ENCODE measurements at places on chromosomes 4 and X.

DNA sequence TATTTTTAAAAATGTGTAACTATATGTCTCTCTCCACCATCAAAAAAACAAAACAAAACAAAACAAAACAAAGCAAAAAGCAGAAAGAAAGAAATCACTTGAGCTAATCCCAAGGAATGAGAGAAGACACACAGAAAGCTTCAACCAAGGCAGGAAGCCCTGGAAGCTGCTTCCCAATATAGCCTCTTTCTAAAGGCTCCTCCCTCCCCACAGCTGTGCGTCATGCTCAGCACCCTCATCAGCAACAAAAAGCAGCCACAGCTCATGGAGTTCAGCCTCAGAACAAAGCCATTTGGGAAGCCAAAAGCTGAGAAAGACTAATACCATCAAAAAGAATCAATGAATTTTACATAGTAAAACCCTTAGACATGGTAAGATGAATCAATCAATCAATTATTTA, 501.6 kb upstream of the SMIM31 start:
- no peak for DNase-seq

- DNase-seq = no peak
Measured at GRCh38 chr4:8235224-8235623, 34.3 kb upstream of the HTRA3 start.

- DNase-seq = no peak
Measured at GRCh38 chr4:161555689-161556660, 607.8 kb downstream of the FSTL5 start.

GRCh38 chrX:11967986-11968869, 170.0 kb upstream of the FRMPD4 start:
- DNase-seq = no peak

- DNase-seq = no peak
Measured at GRCh38 chrX:48940404-48940955, 16.9 kb downstream of the OTUD5 start.

GRCh38 chr4:40972722-40973121, 223.0 kb downstream of the NSUN7 start:
- DNase-seq = no peak

DNA sequence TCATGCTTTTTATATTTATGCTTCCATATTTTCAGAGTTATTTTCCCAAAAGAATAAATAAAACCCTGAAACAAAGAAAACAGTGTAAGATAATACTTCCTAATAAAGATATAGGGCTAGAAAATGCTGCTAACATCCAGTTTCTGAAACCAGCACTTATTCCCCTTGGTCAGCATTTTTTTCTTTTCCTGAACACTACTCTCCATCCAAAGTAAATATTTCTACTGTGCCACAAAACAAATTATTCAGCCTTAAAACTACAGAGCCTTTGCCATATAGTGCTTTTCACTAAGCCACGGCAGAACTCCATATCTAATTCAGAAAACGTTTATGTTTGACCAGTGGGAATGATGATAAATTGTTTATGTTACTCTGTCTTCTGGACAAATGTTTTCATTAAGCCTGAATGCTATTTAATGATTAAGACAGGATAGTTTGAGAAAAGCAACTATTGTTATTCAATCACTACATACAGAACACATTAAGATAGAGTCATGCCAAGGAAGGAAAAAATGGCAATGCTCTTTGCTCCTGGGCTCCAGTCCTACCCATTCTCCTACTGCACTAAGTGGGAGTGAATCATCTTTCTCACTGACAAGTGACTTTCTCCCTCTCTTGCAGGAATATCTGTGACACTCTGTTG, 723.9 kb downstream of the FAT4 start:
- no peak for DNase-seq

GRCh38 chr4:82708982-82709381, 89.6 kb downstream of the SCD5 start:
- DNase-seq = no peak

DNA sequence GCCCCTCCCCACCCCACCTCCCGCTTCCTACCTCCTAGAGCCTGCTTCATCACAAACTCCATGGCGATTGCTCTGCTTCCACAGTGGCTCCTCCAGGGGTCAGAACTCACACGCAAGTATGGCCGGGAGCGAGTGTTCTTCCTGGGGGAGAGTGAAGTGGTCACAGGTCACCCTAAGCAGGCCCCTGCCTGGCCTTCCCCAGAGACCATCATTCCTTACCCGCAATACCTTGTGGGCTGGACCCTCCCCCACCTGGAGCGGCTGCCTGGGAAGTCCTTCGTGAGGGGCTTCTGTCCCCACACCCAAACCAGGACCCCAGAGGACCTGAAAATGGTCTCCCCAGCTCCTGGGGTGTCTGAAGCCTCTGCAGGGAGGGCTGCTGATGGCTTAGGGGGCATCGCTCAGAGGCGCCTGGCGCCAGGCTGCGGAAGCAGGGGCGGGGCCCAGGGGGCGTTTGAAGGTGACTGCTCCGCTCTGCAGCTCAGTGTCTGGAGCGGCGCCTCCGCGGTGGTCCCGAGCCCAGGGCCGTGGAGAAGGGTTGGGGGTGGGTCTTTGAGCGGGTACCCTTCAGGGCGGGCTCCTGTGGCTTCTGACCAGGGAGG, 1.4 kb downstream of the CPLX1 start:
- no peak for DNase-seq

- DNase-seq = no peak
Measured at GRCh38 chrX:71928856-71929255, 18.2 kb downstream of the NHSL2 start.

- DNase-seq = no peak
Measured at GRCh38 chr4:7761312-7761711, 178.3 kb downstream of the AFAP1 start.

- DNase-seq = no peak
Measured at GRCh38 chrX:147550217-147550616, 361.5 kb upstream of the FMR1 start.

DNA sequence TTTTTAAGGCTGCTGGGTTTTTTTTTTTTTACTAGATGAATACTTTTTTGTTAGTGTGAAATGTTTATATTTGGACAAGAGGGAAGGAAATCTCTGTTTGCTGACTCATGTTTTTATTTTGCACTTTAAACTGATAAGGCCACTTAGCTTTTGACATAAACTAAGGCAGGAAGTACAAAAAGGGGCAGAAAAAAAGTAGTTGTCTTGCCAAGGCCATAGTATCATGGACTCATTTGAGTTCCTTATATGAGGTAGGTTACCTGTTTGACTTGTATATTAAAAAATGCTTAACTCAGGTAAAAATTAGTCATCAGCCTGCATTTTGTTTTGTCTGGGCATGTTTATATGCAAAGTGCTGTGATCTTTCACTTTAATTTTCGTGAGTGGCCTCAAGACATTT, 26.0 kb downstream of the SMAD1 start:
- DNase-seq = no peak

GRCh38 chrX:85221361-85221760, 22.2 kb downstream of the SATL1 start:
- DNase-seq = no peak
